ENCODE measurements at places on chromosomes 7 and 10.

DNA sequence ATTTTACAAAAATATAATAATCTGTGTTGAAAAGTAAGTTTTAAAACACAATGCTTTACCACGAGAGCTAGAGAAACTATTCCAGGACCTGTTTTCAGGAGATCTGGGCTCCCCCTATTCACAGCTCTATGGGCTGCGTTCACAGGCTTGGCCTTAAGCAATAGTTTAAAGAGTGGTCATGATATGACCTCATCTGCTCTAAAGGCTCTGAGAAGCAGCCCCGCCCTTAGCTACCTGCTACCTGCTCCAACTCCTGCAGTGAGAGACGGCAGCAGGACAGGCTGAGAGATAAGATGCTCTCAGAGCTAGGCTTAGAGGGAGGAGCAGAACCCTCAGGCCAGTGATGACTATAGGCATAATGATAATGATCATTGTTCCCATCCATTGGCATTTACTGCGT lies 12.6 kb downstream of the ALOX5 start:
- DNase-seq: no peak

GRCh38 chr7:23175938-23176337 lies 5.9 kb upstream of the NUP42 start:
- DNase-seq: no peak

DNA sequence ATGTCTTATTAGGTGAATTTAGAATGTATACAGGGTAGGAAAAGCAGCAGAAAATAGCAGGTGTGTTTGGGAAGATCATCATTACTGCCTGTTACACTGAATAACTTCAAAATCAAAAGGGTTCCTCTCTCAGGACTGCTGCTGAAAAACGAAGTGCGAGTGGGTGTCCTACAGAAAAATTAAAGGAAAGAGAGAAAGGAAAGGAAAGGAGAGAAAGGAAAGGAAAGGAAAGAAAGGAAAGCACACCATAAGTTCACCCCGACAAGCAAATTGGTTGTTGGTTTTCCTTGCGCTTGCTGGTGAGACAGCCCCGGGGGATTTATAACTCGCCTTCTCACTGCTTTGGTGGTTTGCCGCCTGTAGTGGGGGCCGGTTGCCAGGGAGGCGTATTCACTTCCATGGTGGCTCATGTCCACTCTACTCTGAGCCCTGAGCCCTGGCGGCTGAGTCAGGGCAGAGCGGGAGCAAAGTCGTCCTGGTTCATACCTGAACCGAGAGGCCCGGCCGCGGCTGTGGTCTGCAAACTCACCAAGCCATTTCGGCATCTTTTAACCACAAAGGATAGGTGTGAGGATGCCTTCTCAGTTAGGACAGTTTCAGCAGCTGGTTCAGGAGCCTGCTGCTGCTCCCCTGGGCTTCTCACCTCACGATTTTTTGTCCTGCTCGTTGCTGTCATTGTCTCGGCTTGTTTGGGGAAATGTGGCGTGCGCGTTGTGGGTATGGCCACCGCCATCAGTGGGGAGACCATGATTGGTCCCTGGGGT lies 26.1 kb downstream of the INPP5A start:
- DNase-seq: no peak

DNA sequence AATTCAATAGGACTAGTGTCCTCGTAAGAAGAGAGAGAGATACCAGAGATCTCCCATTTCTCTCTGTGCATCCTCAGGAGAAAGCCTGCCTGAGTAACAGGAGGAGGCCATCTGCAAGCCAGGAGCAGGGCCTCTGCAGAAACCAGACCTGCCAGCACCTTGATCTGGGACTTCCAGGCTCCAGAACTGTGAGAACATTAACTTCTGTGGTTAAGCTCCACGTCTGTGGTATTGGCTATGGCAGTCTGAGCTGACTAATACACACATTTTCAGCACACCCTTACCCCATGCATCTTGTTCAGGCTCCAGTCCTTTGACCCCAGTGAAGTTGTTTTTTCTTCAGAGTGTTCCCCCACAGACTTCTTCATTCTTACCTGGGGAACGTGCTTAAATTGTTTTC lies 3.1 kb upstream of the CRTAC1 start:
- no peak for DNase-seq

- DNase-seq: no peak
Observed at GRCh38 chr10:22229802-22230157, 12.0 kb upstream of the EBLN1 start.

- DNase-seq: no peak
Observed at GRCh38 chr7:102115931-102116330, 170.7 kb upstream of the SH2B2 start.

GRCh38 chr7:6012355-6013104 lies 3.5 kb downstream of the AIMP2 start:
- no peak for DNase-seq

DNA sequence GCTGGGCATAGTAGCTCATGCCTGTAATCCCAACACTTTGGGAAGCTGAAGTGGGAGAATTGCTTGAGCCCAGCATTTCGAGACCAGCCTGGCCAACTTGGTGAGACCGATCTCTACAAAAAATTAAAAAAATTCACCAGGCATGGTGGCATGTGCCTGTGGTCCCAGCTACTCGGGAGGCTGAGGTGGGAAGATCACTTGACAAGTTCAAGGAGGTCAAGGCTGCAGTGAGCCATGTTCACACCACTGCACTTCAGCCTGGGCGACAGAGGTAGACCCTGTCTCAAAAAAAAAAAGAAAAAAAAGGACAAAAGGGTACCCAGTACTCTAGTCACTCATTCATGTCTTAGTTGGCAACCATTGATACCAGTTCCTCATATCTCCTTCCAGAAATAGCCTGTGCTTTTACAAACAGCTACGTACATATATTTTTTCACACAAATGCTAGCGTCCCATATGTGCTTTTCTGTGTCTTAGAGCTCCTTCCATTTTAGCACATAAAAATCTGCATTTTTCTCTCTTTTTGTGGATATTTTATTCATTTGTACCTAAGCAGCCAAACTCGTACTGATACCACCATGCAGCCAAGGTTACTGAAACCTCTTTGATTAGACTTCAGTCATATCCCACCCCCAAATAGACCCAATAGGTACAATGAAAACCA lies 5.5 kb downstream of the ABCC2 start:
- DNase-seq: no peak

DNA sequence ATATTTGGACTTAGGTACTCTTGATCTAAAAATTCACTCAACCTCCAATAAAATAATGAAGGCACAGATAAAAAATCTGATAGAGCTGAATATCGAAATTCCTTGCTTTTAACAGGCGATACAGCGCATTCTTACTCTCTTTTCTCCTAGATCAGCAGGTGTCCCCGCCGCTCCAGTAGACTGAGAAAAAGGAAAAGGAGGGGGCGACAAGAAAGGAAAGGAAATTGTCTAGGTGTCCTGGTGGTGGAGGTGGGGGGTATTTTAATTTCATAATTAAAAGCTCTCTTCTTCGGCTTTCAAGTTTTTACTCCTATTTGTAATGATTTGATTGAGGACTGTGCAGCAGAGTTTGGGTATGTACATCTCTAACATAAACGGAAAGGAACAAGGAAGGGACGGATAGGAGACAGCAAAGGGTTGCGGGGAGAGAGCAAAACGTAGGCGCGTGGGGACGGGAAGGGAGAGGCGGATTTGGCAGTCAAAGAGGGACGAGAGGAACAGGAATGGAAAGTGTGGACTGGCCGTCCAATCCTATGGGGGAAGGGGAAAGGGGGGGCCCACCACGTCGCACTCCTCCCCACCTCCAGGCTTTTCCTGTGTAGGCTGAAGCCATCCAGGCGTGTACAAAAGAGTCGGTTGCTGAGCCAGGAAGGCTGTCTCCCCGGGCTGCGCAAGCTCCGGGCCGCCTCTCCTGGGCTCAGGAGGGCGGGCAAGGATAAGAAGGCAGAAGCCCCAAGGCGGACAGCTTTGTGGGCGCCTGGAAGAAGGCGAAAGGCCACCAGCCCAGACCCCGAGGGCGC lies 875 bp upstream of the HECTD2 start:
- peak; percentile 3 for DNase-seq

- DNase-seq: no peak
Observed at GRCh38 chr10:86678999-86679792, 10.9 kb downstream of the LDB3 start.

GRCh38 chr10:99814143-99814542 lies 31.7 kb downstream of the ABCC2 start:
- DNase-seq: no peak

DNA sequence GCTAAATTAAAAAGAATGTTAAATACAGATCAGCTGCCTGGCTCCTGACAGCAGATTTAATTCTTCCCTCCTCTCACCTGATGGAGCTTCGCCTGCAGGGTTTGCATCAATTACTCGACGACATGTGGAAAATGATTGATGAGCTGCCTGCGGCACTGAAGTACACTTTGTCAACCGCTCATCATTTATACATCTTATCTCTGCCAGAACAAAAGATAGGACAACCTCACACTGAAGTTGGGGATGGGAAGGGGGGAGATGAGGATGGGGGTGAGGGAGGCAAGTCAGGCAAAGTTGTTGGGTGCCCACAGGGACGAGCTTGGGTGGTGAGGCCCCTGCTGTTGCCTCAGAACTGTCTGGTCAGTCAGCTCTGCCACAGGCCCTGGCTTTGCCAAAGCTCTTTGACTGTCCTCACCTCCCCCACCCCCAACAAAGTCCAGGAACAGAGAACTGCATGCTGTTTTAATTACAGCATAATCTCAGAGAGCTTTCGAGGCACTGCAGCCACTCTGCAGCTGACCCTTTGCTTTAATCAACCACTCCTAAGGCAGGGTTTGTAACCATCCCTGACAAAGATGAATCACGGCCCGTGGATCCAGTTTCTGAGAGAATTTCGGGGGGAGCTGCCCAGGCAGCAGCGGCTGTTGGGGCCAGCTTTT lies 702.3 kb downstream of the LRMDA start:
- peak; percentile 34 for DNase-seq

- DNase-seq: no peak
Observed at GRCh38 chr10:69010151-69010640, 21.6 kb downstream of the KIFBP start.

GRCh38 chr7:2640846-2641316 lies 9.1 kb downstream of the TTYH3 start:
- DNase-seq: no peak

GRCh38 chr10:67943917-67944316 lies 59.5 kb downstream of the SIRT1 start:
- no peak for DNase-seq

Data from NCI-H187 treated with DMSO at 0.1 percent for 48 hours (cell line).